ENCODE measurements at places on chromosomes 16 and 17. TPM values are rescaled to one million over a fixed set of nuclear protein-coding genes. Genes with fewer than 3 reads are reported as not detected.
A peak's percentile ranks its signal among the peaks of the same experiment; 100 is the strongest.

DNA sequence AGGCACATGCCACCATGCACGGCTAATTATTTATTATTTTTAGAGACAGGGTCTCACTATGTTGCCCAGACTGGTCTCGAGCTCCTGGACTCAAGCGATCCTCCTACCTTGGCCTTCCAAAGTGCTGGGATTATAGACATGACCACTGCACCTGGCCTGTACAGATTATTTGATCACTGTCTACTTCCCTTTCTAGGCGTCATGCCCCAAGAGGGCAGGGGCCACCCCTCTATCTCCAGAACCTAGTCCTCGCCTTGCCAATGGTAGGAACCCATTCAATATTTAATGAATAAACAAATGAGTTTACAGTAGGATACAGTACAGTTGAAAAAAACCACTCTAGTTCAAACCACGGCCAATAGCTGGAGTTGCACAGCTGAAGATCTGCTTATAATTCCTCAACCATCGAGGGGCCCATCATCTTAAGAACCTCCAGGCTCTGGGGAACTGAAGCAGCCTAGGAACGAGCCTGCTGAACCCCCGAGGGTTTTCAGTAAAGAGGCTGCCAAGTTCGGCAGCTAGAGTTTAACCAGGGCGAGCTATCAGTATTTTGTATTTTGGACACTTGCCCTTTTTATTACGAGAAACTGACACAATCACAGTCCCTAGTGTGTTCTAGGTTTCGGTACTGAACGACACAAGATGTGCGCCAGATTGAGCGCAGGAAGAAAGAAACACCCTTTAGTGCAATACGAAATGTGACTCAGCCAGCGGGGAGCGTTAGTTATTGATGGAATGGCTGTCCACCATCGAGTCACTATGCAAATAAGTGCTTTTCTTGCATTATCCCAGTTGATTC, 14.6 kb downstream of the ADCY9 start:
- DNase-seq, result no peak

DNA sequence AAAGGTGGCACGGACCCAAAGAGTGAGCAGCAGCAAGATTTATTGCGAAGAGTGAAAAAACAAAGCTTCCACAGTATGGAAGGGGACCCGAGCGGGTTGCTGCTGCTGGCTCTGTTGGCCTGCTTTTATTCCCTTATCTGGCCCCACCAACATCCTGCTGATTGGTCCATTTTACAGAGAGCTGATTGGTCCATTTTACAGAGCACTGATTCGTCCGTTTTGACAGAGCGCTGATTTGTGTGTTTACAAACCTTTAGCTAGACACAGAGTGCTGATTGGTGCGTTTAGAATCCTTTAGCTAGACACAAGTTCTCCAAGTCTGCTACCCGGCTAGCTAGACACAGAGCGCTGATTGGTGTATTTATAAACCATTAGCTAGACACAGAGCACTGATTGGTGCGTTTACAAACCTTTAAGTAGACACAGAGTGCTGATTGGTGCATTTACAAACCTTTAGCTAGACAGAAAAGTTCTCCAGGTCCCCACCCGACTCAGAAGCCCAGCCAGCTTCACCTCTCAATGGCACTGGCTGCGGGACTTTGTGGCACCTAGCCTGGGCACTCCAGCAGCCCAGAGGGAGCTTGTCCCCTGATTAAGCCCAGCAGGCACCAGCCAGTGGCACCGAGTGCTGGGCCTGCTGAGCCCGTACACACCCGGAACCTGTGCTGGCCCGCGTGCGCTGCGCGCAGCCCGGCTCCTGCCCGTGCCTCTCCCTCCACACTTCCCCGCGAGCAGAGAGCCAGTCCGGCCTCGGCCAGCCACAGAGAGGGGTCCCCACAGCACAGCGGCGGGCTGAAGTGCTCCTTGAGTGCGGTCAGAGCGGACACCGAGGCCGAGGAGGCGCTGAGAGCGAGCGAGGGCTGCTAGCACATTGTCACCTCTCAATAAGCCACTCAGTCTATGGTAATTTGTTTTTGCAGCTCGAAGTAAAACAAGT, 15.1 kb downstream of the IGSF6 start:
- DNase-seq, result no peak

DNA sequence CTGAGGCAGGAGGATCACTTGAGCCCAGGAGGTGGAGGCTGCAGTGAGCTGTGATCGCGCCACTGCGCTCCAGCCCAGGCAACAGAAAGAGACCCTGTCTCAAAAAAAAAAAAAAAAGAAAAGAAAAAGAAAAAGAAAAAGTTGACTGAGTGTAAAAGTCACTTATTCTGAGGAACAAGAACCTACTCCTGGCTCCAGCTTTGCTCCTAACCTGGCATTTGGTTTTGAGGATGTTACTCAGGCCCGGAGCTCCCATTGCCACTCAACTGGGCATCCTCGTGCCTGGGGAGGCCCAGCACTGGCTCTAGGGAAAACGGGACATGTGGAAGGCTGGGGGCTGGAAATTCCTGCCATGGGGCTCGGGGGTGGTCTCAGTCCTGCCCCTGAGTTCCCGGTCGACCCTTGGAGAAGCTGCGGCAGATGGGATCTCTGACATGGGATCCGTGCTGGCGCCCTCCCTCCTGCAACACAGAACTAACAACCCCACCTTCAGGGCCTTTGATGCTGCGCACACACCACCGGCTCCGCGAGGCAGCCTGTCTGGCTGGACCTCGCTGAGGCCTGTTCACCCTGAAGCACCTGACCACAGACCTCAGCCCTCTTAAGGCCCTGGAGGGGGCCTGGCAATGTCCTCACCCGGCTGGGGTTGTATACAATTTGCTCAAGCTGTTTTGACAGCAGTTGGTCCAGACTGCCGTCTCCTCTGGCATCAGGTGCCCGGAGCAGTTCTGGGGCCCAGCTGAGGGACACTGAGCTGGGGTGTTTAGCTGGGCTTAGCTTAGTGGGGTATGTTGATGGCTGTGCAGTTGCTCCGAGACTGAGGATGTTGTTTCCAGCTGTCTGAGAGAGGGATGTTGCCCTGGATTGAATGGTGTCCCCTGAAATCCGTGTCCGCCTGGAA, 12.3 kb downstream of the CD7 start:
- DNase-seq, result no peak

- no peak for DNase-seq
These were observed 55.0 kb downstream of the SPACA3 start for GRCh38 chr17:33046361-33047255.

GRCh38 chr17:80774146-80774545, 217.5 kb upstream of the CHMP6 start:
- DNase-seq, result no peak

DNA sequence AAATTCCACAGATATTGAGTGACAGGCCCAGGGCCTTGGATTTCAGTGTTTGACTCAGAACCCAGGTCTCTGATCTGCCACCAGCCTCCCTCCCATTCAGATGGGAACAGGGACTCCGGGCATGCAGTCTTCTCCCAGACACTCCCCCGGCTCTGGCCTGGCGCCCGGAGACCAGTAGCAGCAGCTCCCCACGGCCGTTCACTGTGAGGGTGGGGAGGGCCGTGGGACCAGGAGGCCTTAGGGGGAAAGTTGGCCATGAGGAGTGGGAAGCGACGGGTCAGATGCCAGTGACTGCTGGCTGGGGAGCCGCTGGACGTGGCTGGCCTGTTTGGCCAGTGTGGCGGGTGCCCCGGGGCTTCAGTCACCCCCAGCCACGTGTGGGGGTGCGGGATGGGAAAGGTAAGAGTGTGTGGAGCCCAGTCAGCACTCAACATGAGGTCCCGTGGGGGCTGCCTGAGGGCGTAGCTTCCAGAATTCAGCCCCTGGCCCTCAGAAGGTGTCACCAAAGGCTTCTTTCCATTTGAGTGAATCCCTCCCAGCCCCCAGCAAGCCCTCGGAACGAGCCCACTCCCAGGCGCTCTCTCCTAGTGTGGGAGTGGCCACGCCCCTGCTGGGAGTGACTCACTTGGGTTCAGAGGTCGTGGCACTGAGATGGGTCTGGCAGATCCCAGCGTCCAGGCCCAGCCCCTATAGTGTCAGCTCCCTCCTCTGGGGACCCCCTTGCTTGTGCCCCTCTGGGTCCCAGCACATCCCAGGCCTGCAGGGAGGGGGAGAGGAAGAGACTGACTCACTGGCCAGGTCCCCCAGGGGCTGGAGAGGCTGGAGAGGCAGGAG, 309.4 kb downstream of the SEC14L1 start:
- DNase-seq, result peak; percentile 56

- DNase-seq, result no peak
These were observed 524 bp downstream of the EFTUD2 start for GRCh38 chr17:44898768-44899073.

DNA sequence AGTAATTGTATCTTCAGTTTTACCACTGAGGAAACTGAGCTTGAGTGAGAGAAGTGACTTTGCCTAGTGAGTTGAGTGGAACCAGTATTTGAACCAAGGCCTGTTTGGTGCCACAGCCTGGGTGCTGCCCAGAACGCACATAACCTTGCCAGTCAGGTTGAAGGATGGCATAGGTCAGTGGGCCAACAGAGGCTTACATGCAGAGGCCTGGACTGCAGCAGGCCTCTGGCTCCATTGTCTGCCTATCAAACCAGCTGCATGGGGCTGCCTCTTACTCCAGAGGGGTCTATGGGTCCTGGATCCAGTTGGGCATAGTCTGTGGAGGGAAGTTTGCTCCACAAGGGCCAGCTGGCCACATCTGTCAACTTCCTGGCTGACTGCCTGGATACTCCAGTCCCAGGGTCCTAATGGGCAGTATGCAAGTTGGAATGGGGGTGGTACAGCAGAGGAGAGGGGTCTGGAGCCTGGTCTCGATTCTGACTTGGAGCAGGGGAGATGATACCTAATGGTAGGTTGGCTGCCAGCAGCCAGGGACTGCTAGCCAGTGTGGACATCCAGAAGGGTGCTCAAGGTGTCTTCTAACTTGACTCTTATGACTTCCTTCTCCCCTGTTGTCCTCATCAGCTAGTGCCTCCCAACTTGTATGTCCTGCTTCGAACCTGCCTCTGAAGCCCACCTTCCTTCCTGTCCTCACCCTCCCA, 11.1 kb upstream of the RNF112 start:
- DNase-seq, result peak; percentile 96

GRCh38 chr17:50634224-50634914, at the start of gene ABCC3:
Gene ABCC3, plus strand, starts transcription at chr17:50634881. Its CDS starts 56 bp downstream, at chr17:50634937.
- DNase-seq, result no peak

DNA sequence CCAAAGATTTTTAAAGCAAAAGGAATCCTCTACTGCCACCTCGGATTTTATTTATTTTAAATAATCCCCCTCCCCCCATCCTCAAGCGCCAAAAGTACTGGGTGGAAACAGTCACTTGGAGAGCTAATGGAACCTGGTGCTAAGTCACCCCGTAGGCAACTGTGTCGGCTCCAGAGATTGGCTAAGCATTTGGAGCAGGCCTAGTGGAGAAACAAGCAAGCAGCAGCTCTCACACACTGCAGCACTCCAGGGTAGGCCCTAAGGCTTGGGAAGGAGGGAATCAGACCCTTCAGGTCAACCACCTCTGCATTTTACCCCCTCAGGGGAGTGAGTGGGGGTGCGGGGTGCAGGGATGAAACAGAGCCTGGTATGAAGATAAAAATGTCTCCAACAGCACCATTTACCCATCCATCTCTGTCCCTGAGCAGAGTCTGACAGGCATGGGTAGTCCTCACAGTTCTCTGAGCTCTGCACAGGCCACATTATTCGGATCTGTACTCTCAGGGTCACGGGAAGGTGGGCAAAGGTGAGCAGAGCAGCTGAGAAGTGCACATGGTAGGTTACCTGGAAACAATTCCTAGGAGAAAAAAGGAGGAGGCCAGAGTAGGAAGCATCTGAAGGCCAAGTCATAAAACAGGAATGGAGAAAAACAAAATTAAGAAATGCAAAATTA, 27.2 kb upstream of the STAC2 start:
- no peak for DNase-seq

DNA sequence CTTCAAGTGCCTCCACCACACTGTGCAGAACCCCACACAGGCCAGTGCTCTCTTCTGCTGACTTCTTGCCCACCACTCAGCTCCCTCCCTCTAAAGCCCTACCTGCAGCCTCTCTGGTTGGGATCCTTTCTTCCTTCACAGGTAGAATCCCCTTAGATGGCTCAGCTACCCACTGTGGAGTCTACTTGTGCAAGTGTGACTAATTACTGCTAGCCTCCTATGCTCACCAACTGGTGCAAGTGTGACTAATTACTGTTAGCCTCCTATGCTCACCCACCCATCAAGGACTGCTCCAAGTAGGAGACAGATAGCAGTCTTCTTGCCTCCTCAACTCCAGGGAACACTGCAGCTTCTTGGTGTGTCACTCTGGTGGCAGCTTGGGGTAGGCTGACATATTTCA, 43.6 kb downstream of the TEX14 start:
- DNase-seq, result no peak

Gene CISD3
- total RNA-seq, result 4.4 TPM

Gene RHBDF2
- 8.7 TPM for total RNA-seq

Gene SGCA
- total RNA-seq, result 148 TPM

Gene NEUROD2
- not detected for total RNA-seq

Gene MYH2
- total RNA-seq, result 1,036 TPM

Gene MXRA7
- 200 TPM for total RNA-seq
